NCI-H460 (cell line): ENCODE measurements at places on chromosomes 7 and 10.

- DNase-seq = no peak
These were observed 162.8 kb upstream of the ZMIZ1 start for GRCh38 chr10:78905957-78906308.

DNA sequence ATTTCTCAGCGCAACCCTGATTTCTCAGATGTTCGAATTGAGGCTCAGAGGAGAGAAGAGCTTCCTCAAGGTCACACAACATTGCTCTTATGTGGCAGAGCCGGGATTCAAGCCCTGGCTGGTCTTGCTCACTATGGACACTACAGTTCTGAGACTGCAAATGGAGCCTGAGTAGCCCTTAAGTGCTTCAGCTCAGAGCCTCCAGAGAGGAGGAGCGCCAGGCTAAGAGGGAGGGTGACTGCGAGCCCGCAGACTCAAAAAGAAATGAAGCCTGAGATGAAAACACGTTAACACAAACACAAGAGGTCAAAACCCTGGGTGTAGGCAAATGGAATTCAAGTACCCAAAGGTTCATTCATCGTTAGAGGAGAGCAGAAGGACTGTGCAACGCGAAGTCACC is 13.9 kb downstream of the ARHGAP22 start:
- no peak for DNase-seq

GRCh38 chr10:88689366-88689765 is 16.7 kb upstream of the LIPK start:
- no peak for DNase-seq

- no peak for DNase-seq
These were observed 91.8 kb upstream of the LANCL2 start for GRCh38 chr7:55273186-55273980.

DNA sequence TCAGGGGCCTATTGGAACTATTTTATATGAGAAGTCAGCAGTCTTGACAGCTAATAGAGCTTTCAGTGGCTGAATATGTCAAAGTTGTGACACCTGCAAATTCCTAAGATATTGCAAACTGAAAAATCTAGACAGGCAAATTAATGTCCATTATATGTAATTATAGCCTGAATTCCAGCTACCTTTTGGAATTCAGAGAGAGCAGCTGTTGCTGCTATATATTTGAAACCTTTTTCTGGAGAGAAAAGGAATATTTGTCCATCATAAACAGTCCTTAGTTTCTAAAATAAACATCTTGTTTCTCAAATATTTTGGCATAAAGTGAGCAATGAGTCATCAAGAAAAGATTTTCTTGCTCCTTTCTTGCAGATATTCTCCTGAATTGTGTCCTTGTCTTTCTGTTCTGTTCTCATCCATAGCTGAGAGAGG is 408.9 kb upstream of the SEMA3D start:
- DNase-seq = no peak

DNA sequence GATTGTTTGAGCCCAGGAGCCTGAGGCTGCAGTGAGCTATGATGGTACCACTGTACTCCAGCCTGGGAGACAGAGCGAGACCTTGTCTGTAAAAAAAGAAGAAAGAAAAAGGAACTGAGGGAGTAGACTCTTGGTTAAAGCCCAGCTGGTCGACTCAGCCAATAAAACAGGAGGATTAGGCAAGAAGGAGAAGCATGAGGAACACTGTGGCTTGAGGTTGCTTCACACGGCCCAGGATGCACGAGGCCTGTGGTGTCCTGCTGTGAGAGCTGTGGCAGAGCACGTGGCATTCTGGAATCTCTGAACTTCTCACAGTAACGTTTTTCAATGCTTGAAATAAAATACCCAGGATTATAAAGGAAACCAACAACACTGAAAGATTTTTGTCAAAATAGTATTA is 93.3 kb downstream of the CUL2 start:
- DNase-seq = no peak

DNA sequence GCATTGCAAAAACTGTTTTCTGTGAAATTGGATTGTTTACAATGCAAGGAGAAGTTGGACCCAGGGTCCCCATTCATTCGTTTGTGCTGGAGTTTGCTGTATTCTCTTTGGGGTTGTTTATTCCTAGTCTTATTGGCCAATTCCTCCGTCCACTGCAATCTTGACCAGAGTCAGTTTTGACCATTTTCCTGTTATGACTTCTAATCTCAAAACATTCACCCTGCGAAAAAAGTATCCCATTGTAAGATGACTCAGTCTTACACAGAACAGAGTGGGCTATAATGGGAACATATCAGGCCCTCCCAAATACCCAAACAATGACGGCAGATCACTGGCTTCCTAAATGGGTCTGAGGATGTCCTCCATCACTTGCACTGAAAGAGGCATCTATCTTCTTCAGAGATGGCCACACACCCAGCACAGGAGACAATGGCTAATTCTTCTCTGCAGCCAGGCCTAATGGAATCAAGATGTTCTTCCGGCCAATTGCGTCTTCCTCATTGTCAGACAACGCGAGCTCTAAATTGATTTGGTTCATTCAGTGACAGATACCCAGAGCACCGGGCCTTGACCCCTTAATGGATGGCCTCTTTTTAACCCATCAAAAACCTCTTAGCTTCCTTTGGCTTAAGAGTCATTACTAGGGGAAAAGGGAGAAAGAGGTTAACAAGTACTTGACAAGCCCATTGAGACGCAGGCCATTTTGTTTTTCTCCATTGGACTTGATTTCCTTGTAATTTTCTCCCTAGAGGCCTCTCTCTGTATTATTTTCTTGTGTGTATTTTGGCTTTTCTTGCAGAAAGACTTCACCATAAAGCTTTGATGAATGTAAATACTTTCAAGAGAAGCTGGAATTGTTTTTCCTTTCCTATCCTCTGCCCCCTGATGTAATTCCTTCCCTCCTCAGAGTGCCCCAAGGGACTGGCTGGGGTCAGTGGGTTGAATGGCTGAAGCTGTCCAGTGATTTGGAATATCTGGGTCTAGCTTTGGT is 129.6 kb downstream of the PRPF18 start:
- no peak for DNase-seq

DNA sequence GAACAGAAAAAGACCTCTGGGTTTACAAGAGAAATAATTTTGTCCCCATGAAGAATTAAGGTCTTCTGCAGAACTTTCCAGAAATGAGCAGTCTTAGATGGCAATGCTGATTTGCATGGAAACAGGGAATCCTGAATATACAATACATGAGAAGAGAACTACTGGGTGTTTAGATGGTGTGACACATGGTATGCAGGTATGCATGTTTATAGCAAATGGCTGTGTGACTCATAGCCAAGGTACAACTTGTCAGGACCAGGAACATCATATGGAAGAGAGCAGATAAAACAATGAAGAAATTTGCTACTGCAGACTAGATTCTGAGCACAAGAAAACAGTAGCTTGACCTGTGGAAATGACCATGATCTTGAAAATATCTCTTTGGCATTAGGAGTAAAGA is 907.8 kb downstream of the GATA3 start:
- no peak for DNase-seq

- DNase-seq = no peak
These were observed 137.5 kb upstream of the WDR11 start for GRCh38 chr10:120713573-120714205.

DNA sequence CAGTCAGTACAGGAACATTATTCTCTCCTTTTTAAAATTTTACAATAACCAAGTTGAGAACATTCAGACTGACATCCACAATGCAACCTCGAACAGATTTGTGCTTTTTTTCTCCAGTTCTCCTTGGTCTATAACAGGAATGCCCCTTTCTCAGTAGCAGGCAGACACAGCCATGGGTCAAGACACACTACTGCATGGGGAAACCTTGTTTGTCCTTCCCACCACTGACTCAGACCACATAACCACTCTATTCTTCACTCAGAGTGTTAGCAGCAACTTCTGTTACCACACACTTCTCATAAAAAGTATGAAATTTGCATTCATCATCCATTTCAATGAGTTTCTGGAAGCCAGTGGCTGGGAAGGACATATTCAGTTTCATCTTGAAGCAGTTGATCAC is 421.7 kb downstream of the ADRA2A start:
- no peak for DNase-seq

- no peak for DNase-seq
These were observed 15.4 kb downstream of the TAS2R60 start for GRCh38 chr7:143458681-143459080.

DNA sequence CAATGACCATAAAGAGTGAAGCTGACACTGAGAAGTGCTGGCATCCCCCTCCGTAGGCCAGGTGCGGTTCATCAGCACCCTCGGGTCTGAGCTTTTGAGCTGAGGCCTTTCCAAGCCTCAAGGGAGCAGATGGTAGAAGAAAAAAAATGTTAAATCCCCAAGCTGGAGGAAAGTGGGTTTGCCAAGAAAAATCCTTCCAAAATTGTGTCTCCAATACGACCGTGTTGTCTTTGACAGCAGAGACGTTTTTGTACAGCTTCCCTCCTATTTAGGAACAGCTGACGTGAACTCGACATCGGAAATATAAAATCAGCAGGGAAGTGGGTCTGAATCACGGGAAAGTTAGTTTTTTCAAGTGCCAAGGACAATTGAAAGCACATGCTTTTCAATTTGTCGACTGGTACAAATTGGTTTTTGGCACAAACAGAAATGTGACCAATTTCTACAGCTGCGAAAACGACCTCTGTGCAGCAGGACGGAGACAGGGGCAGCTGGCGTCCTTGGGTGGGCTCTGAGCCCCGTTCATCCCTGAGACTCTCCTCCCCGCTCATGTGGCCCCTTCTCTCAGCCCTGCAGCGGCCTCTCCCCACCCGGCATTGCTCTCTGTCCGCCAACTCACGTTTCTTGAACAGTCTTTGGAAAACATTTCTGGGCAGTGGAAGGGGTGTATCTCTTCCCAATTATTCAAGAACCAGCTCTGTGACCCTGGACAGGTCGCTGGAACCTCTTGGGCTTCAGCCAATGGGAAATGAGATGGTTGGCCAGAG is 89.9 kb downstream of the PAXIP1 start:
- DNase-seq = no peak

GRCh38 chr10:107434854-107435253 is 270.3 kb upstream of the SORCS1 start:
- DNase-seq = no peak

GRCh38 chr10:114773197-114773532 is 48.4 kb upstream of the FHIP2A start:
- DNase-seq = no peak

GRCh38 chr10:62817766-62818425 is 1.7 kb upstream of the EGR2 start:
- DNase-seq = peak; percentile 62

DNA sequence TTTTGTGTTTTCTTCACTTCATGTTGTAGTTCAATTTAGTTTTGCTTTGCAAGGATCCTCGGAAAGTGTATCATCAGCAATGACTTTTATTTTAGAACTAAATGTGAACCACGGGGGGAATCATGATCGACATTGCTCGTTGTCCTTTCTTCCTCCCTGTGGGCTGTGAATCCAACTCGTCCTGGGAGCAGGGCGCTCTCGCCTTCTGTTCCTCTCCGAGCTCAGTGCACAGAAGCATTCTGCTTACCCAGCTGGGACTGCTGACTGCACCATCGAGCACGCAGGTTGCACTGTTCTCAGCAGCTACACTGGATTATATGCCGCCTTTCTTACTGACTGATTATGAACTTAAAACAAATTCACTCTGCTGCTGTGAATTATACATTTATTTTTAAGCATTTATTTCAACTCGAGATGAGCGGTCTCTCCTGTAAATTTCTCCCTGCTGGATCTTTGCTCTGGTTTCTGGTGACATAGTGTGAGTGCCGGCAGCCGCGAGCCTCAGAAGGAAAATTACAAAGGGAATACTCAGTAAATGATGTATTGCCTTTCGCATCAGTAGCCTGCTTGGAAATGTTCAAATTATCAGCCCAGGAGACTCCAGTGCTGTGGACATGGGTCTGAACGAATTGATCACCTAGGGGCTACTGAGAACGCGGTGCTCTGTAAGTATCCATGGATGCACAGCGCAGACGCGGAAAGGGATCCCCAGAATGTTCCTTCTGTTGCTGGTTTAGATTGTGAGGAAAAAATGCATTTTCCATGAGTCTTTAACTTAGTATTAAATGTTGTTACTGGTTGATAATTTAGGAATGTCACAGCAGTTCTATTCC is 92.6 kb downstream of the PTPRE start:
- no peak for DNase-seq

GRCh38 chr10:114485696-114486400 is 81.5 kb upstream of the AFAP1L2 start:
- no peak for DNase-seq

- DNase-seq = no peak
These were observed 256.8 kb downstream of the PLXNA4 start for GRCh38 chr7:132319481-132319880.

DNA sequence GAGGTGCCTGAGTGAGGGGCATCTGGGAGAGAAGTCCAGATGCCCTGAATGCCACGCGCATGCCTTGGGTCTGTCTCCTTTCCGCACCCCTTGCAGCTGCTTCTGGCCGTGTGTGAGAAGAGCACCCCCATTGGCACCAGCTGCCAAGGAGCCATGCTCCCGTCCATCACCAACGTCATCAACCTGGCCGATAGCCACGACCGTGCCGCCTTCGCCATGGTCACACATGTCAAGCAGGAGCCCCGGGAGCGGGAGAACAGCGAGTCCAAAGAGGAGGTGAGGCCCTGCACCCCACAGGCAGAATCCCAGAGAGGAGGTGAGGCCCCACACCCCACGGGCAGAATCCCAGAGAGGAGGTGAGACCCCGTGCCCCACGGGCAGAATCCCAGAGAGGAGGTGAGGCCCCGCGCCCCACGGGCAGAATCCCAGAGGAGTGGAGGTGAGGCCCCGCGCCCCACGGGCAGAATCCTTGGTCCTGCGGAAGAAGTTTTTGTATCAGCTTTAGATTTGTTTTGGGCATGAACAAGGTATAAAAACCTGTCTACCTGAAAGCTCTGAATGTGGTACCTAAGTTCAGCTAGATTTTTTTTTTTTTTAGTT is 91.8 kb downstream of the TRRAP start:
- no peak for DNase-seq

DNA sequence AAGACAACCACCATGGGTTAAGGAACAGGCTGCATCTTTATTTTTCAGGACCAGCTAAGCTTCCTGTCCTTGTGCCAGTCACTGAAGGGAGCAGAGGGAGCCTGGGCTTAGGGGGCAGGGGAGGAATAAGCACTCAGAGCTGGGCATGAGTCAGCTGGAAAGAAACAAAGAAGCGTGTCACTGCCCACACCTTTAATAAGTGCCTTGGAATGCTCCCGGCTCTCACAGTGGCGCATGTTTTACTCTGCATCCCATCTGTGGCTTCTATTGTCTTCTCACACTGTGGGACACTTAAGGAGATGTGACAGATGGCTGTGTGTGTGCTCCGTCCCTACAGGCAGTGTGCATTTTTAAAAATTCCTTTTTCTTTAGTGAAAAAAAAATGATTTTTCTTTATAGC is 71.7 kb downstream of the MTURN start:
- peak; percentile 9 for DNase-seq

DNA sequence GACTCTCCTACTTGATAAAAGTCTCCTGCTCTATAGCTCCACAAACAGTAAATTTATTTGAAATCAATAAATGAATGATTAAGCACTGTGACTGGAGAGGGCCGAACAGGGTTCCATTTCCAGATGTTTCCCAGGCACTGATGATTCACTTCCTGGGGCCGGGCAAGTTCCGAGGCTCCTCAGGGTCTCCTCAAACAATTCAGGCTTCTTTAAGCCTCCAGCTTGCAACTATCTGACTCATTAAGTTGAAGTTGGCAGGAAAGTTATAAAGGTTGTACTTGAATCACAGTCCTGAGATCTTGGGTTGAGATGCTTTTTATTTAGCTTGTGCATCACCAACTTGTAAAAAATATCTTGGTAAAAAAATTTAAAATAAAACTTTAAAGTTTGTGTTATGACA is 612.9 kb downstream of the DNAJB6 start:
- no peak for DNase-seq
